Mesothelial cell of epicardium (in vitro differentiated cells): ENCODE measurements at places on chromosomes 12 and 14.

DNA sequence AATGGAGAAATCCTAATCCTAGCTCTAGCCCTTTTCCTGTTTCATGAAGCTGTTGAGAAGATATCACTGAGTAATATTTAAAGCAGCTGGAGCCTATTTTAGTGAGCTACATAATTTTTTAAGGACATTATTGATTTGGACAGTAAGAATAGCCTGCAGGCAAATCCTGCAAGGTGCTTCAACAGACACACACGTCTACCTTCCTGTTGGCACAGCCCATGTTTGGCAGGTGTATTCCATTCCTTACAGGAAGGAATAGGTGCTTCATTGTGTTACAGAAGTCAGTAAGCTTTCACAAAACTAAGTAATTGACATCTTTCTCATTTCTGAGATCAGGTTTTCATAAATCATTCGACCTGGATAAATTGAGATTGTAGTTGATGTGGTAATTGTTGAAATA, 50.6 kb downstream of the FOXA1 start:
- no peak overlapping the region for H3K27ac ChIP-seq
- H3K4me3 ChIP-seq = no peak overlapping the region
- peaks cover 28% of the 10 kb centered on the region for H3K4me1 ChIP-seq
- H3K36me3 ChIP-seq = no peaks in the 10 kb centered on the region
- no peak for DNase-seq
- no peaks in the 10 kb centered on the region for H3K27me3 ChIP-seq

- H3K4me3 ChIP-seq = peak overlapping the region; percentile 74
- no peaks in the 10 kb centered on the region for H3K36me3 ChIP-seq
- peaks cover 27% of the 10 kb centered on the region for H3K27me3 ChIP-seq
These were observed 1.8 kb downstream of the PITPNM2 start for GRCh38 chr12:123149088-123149487.

DNA sequence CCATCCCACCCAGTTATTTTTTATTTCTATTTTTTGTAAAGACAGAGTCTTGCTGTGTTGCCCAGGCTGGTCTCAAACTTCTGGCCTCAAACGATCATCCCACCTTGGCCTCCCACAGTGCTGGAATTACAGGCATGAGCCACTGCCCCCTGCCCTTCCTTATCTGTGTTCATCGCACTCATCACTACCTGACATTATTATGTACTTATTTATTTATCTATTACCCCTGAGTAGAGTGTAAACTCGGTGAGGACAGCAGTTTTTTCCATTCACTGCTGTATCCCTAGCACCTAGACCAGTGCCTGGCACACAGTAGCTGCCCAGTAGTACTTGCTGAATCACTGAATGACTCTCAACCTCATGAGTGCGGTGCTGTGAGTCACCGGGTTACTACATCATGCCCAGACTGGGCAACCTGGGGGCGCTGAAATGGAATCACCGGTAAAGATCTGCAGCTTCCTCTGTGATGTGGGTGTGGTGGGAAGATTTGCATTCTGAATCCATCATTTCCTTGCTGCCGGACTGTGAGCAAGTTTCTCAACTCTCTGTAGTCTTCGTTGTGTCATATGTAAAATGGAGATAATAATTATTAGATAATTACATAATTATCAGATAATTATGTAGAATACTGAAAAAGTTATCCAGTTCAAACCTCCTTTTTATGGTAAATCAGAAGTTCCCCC, 81.9 kb upstream of the USP44 start:
- no peaks in the 10 kb centered on the region for H3K36me3 ChIP-seq
- peak overlapping the region; percentile 43 for H3K27ac ChIP-seq
- H3K4me3 ChIP-seq = no peak overlapping the region
- no peaks in the 10 kb centered on the region for H3K27me3 ChIP-seq
- peaks cover 18% of the 10 kb centered on the region for H3K4me1 ChIP-seq
- DNase-seq = no peak

- no peaks in the 10 kb centered on the region for H3K4me1 ChIP-seq
- no peak for DNase-seq
- peaks cover 1% of the 10 kb centered on the region for H3K36me3 ChIP-seq
- no peaks in the 10 kb centered on the region for H3K27me3 ChIP-seq
These were observed 24.0 kb upstream of the CLEC4E start for GRCh38 chr12:8564656-8565055.

DNA sequence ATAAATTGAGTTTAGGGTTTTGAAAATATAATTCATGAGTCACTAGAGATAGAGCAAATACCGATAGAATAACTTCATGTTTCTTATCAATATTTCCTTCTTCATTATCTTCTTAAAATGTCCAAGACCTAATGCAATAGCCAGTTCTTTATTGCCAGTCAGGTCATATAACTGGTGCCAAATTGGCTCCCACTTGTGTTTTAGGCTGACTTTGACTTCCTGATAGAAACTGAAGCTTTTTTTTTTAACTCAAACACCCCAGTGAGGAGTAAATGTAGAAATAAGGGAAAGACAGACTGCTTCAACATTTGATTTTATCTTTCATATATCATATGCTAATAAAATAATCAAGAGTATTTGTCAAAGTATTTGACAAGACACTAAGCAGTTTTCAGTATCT, 80.7 kb downstream of the ARMH4 start:
- H3K4me3 ChIP-seq = no peak overlapping the region
- H3K4me1 ChIP-seq = no peaks in the 10 kb centered on the region
- no peaks in the 10 kb centered on the region for H3K36me3 ChIP-seq
- H3K27me3 ChIP-seq = peaks cover 7% of the 10 kb centered on the region
- DNase-seq = no peak

- no peak for DNase-seq
- no peaks in the 10 kb centered on the region for H3K36me3 ChIP-seq
- H3K27me3 ChIP-seq = peaks cover 22% of the 10 kb centered on the region
- H3K4me3 ChIP-seq = no peak overlapping the region
- H3K27ac ChIP-seq = peak overlapping the region; percentile 64
These were observed 50.7 kb upstream of the DLK1 start for GRCh38 chr14:100675699-100676684.

DNA sequence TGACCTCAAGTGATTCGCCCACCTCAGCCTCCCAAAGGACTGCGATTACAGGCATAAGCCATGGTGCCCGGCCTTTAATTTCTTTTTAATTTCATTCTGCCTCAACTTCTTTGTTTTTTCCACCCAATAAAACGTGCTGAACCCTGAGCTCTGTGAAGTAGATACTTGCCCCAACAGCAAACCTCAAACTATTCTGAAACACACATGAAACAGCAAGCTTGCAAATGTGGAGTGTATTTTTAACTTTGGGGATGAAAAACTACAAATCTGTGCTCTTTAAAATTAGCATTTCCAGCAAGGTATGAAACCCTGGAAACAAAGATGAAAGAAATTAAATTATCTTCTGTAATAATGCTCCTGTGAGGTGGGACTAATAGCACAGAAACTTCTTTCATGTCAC, 246.6 kb downstream of the ANO6 start:
- H3K4me1 ChIP-seq = peaks cover 16% of the 10 kb centered on the region
- H3K4me3 ChIP-seq = no peak overlapping the region
- H3K36me3 ChIP-seq = no peaks in the 10 kb centered on the region
- DNase-seq = no peak

- H3K27me3 ChIP-seq = no peaks in the 10 kb centered on the region
- no peak for DNase-seq
- peaks cover 5% of the 10 kb centered on the region for H3K4me1 ChIP-seq
- no peak overlapping the region for H3K4me3 ChIP-seq
- H3K27ac ChIP-seq = no peak overlapping the region
- H3K36me3 ChIP-seq = no peaks in the 10 kb centered on the region
These were observed 347.9 kb downstream of the BCAT1 start for GRCh38 chr12:24600996-24601395.

GRCh38 chr14:60067882-60068281, 23.8 kb upstream of the PCNX4 start:
- no peaks in the 10 kb centered on the region for H3K36me3 ChIP-seq
- DNase-seq = no peak
- H3K4me3 ChIP-seq = no peak overlapping the region

DNA sequence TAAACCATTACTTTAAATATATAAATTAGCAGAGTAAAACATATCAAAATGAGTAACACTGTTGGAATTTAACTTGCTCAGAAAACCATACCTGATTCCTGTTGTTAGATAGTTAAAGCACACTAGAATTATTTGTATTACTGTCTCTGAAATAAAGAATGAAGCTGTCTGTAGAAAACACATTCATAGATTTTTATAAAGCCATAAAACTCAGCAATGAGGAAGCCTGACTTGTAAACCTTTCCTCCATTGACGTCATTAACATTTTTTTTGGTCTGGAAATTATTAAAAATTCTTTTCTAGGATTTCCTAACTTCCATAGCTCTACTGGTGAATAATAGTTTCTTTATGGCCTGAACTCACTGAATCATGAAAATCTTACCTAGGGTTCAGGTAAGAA, 147.6 kb downstream of the BRMS1L start:
- H3K27ac ChIP-seq = no peak overlapping the region
- DNase-seq = no peak
- H3K27me3 ChIP-seq = peaks cover 9% of the 10 kb centered on the region
- no peak overlapping the region for H3K4me3 ChIP-seq
- H3K36me3 ChIP-seq = no peaks in the 10 kb centered on the region

GRCh38 chr12:123732251-123732650, 20.1 kb downstream of the ATP6V0A2 start:
- H3K4me3 ChIP-seq = no peak overlapping the region
- H3K36me3 ChIP-seq = peaks cover 59% of the 10 kb centered on the region
- H3K27me3 ChIP-seq = no peaks in the 10 kb centered on the region

DNA sequence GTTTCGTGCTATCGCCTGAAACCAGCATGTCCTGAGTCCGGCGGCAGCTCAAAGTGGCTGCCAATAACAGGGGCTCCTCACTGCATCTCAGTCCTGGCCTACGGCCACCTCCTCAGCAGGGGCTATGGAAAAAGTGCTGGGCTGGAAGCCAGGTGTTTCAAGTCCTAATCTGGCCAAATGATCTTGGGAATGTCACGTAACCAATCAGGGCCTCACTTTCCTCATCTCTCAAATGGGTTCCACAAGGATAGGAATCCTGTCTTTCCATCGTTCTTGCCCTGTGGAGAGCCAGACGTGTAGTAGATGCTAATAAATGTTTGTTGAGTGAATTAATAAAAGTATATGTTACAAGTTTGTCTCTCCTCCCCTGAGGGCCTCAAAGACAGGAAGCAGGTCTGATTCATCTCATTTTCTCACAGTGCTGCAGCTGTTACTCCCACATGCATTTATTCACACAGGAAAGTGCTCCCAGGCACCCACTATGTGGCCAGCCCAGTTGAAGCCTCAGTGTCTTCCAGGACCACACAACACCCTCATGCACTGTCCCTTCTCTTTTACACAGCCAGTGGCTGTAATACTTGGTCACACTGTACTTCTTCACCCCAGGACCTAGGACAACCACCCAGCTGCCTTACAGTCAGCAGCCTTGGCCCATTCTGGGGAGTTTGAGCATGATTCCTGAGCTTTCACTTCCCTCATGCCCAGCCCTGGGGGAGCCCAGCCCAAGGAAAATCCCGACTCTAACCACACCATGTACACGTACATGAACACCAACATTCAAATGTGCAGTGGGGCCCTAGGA, 5.0 kb downstream of the CMKLR1 start:
- H3K27me3 ChIP-seq = peaks cover 15% of the 10 kb centered on the region
- no peak overlapping the region for H3K27ac ChIP-seq
- H3K4me3 ChIP-seq = no peak overlapping the region
- no peaks in the 10 kb centered on the region for H3K4me1 ChIP-seq

- no peaks in the 10 kb centered on the region for H3K27me3 ChIP-seq
- no peak for DNase-seq
- peak overlapping the region; percentile 100 for H3K4me3 ChIP-seq
These were observed 1.7 kb downstream of the NUDT4 start for GRCh38 chr12:93379326-93379980.
